ENCODE measurements at places on chromosomes 6 and 20.

DNA sequence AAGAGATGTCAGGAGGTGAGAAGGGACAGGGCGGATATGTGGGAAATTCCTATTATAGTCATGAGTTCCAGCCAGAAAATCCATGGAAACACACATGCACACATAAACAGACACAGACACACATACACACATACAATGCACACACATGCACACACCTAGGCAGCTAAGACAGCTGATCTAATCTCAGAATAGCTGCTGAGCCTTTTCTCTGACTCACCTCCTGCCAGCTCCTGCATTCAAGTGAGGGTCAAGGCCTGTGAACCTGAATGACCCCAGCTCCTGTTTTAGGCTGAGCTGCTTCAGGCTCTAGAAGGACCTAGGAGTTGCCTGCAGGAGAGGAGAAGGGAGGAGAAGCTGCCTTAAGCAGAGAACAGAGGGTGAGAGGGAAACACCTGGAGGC, 21.6 kb upstream of the RAET1L start:
- no peak for DNase-seq

GRCh38 chr6:76435174-76435573, 362.7 kb upstream of the IMPG1 start:
- no peak for DNase-seq

DNA sequence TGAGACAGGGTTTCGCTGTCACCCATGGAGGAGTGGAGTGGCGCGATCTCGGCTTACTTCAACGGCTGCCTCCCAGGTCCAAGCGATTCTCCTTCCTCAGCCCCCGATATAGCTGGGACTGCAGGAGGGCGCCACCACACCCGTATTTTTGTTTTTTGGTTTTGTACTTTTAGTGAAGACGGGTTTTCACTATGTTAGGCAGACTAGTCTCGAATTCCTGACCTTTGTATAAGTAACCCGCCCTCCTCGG, 115.4 kb upstream of the BTN3A2 start:
- no peak for DNase-seq

DNA sequence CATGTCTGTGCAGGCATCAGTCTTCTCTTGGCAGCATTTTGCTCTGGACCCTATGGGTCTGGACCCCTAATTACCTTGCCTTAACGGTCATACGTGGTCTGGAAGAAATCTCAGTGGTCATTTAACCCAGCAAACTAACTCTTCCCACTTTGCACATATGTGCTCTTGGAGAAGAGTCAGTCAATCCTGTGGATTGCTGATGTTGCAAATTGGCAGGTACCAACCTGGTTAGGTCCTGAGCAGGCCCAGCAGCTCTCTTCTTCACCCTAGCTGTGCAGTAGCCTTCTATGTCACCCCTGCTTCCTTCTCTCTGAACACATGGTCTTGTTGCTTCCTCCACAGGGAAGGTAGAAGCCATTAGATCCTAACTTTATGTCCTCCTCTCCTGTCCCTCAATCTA, 1.6 kb downstream of the CEP43 start:
- no peak for DNase-seq

- no peak for DNase-seq
Observed at GRCh38 chr20:44688053-44688625, 27.0 kb upstream of the CCN5 start.

GRCh38 chr20:52060794-52061714, 130.5 kb downstream of the ZFP64 start:
- no peak for DNase-seq

DNA sequence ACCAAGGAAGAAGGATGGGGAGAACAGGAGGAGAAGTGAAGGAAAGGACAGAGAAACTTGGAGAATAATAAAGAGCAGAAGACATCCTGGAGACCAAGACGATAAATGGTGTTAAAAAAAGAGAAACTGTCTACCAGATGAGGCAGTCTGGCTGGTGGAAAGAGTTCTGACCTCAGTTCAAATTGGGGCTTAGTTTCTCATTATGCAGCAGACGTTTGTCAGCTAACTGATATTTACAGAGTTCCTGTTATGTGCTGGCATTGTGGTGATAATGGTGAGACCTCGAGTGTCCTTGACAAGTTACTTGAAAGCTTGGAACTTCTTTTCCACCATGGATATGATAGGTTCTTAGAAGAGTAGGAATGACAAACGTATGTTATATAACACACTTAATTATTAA, 142.7 kb downstream of the LRRC1 start:
- DNase-seq = no peak

DNA sequence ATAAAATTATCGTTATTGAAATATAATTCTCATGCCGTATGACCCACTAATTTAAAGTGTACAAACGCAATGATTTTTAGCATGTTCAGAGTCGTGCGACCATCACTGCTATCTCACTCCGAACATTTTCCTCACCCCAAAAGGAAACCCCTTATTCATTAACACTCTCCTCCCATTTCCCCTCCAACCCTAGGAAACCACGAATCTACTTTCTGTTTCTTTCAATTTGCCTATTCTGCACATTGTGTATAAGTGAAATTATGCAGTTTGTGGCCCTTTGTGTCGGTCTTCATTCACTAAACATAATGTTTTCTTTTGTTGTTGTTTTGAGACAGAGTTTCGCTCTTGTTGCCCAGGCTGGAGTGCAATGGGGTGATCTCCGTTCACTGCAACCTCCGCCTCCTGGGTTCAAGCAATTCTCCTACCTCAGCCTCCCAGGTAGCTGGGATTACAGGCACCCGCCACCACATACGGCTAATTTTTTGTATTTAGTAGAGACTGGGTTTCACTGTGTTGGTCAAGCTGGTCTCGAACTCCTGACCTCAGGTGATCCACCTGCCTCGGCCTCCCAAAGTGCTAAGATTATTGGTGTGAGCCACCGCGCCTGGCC, 99.7 kb upstream of the ZNF217 start:
- no peak for DNase-seq

DNA sequence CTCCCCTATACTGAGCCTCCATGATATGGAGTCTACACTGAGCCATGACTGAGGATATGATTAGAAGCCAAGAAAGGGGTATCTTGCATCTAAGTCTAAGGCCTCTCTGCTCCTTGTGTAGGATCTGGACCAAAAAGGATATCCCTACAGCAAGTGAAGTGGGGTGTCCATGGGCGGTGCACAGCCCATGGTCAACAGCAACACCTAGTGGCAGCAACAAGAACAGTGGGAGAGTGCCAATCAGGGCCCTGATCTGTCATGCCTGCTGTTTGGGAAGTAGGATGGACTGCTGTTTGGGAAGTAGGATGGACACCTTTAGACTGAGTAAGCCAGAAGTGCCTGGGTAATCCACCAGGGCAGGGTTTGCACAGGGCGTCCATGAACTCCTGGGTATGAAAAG, 22.4 kb downstream of the PTGIS start:
- no peak for DNase-seq

DNA sequence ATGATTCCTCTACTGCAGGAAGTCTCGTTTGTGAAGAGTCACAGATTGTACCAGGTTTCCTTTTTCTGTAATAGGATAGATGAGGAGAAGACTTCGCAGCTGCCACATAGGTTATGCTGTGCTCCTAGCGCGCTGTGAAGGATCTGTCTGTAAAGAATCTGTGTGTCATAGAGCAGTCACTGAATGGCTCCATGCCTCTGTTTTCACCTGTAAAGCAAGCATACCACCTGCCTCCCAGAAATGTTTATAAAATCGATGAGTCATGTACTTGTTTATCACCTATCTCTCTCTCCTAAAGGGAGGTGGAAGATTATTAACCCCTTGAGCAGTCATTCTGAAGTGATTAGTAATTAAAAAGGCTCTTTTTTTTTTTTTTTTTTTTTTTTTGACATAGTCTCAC, 86.6 kb downstream of the TFAP2B start:
- no peak for DNase-seq

DNA sequence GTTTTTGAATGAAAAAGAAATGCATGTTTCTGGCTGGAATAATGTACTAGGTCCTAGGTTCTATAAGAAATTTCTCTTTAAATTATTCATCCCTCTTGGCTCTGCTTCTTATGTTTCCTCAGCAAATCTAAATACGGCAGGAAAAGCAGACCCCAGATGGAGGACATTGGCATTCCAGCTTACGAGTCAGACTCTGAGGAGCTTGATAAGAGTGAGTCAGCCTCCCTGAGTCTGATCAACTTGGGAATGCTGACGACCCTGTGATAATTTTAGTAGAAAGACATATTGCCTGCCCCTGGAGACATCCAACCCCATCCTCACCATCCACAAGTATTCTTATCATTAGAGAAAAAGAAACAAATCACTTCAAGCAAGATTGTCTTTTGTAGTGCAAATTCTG, 509.7 kb upstream of the MARCKS start:
- no peak for DNase-seq

DNA sequence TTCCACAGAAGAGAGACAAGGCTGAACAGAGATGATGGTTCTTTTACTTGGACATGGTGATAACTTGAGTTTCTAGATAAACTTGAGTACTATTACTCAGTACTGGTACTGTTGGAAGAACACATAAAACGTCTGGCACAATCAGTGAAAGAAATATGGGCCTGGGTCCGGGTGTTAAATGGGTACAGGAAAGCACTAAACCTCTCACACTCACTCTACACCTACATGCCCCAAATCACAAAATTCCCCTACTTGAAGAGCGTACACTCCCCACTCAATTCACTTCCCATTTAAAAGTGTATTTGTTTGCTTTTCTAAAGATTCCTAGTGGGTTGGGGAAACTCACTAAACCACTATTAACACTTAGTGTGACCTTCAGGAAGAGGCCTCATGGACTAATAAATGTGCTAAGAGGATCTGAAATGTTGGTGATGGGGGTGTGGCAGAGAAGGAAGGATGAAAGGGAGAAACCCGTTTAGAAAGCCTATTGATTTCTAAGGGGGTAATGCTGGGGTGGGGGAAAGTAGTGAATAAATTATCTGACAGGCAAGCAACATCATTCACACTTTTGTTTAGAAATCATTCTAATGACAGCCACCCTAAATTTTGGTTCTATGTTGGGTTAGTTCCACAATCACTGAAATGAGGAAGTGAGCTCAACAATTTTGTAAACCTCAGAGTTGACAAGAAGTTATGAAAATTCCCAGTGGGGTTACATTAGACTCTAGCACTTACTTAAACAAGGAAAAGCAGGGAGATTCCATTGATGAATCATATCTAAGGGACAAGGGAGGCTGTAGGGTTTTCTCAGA, 222.6 kb upstream of the MARCKS start:
- DNase-seq = no peak
